ENCODE measurements at places on chromosomes 2 and 18.

GRCh38 chr2:219727771-219728429 lies 100.5 kb downstream of the SLC4A3 start:
- DNase-seq, result no peak

DNA sequence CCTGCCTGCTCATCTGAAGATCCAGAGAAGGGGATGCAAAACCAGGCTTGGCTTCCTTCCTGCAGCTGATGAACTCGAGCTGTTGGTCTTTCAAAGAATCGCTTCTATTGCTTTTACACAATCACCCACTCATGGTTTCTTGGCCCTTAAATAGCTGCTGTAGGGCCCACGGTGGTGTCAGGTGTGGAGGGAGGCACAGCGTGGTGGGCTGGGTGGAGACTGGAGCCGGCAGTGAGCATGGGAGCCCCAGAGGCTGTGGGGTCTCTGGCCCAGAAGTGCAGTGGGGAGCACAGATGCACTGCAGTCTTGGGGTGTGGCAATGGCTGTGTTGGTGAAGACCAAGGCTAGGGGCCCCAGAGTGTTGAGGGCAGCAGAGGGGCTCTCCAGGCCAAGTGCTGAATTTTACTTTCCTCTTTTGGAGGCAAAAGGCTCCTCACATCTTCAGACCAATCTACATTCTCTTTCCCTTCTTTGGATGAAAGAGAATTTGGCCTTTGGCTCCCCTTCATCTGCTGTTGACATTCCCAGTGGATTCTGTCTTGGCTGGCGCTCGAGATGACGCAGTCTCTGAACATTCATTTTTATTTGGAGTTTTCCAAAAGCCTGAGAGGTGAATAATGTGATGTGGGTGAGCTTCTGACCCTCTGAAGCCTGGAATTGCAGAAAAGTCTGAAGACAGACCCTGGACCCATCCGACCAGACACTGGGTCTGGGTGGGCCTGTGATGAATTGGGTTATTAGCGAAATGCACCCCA lies 70.1 kb upstream of the ASB18 start:
- DNase-seq, result no peak

- no peak for DNase-seq
Observed at GRCh38 chr2:29317077-29317517, 201.9 kb downstream of the CLIP4 start.

- DNase-seq, result no peak
Observed at GRCh38 chr2:25077789-25078169, 35.9 kb downstream of the EFR3B start.

DNA sequence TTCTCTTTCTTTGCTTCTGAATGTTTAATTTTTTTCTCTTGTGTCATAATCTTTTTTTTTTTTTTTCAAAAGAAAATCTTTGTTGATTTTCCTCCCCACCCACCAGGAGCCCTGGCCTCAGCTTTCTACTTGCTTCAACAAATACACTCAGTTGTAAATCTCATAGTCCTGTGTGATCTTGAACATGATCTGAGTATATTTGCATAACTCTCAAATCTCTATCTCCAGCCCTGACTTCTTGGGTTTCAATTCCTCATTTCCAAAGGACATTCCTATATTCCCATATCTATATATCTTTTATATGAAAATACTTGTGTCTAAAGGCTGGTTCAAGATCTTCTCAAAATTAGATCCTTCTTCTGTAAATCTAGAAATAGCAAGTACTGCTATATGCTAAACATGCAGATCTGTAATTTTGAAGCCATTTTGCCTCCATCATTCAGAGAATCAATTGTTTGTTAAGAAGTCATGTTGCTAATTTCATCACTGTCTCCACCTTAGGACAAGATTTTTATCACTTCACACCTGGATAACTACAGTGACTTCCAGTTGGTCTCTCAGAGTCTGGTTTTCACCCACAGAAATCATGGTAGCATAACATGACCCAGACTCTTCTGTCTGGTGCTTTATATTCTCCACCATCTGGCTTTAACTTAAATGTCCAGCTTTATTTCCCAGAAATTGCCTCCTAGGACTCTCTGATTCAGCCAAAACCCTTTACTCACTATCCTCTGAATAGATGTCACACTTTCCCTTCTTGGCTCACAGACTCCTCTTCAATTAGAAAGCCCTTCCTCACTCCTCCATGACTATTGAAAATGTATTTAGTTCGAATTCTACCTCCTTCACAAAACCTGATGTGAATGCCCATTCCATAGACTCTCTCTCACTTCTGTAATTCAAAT lies 98.1 kb downstream of the ZEB2 start:
- DNase-seq, result no peak
